ENCODE measurements at places on chromosomes 1 and 21.

GRCh38 chr1:167504467-167504827 lies 13.9 kb downstream of the CD247 start:
- DNase-seq: no peak

GRCh38 chr1:208071435-208072031 lies 160.6 kb upstream of the CD34 start:
- DNase-seq: no peak

DNA sequence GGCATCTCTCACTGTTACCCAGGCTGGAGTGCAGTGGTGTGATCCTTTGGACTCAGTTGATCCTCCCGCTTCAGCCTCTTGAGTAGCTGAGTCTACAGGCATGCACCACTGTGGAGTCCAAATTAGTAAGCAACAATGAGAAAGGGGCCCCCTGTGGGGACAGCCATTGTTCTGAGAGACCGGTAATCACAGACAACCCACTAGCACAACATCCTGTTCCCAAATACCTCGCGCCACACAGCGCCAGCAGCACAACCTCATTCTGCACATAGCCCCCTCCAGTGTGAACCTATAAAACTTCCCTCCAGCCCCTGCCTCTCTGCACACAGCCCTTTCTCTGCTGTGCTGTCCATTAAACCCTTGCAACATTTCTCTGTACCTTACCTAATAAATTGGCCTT lies 226.4 kb downstream of the DYRK1A start:
- no peak for DNase-seq

- DNase-seq: no peak
These were observed 6.3 kb upstream of the IFNGR2 start for GRCh38 chr21:33396951-33397350.

DNA sequence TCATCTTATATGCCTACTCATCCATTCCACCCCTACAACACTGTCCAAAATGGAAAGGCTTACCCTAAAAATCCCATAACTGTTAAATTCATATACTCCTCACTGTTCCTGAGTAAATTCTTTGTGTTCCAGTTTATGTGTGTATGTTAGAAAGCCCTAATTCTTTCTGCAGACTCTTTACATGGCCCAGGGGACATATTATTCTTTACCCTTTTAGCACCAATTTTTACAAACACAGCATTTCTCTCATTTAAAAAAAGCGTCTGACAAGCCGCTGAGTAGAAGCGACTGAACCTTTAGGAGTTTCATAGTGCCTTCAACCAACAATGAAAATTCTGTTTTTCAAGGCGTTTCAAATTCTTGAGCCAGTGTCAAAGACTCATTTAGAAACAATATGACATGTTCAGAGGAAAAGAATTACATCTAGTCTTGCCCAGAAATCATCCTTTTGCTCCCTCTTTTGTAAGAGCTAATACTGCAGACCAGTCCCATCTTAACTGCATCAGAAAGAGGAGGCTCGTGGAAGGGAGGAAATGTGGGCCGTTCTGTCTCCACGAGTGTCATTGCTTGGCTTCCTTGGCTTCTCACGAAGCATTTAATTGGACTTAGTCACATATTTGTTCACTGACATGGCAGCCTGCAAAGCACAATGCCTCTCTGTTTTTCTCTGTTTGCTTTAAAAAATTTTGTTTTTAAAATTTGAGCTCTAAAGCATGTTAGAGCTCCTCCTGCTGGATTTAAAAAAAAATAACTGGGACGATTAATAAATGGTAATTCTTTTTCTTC lies 21.3 kb upstream of the C1orf105 start:
- peak; percentile 58 for DNase-seq

DNA sequence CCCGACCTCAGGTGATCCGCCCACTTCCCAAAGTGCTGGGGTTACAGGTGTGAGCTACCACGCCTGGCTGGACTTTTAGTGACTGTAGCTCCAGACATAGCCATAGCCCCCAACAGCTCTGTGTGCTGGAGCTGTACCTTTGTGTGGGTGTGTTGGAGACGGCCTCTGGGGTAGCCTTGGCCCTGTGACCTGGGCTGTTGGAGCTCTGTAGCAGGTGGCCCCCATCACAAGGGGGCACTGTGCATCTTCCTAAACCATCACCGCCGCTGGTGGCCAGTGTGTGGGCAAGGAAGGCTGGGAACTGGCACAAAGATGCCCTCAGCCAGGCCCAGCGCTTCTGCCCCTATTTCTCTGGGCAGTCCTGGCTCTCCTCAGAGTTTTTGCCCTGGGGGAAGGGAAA lies 38.4 kb upstream of the FOXO6 start:
- peak; percentile 33 for DNase-seq

- DNase-seq: no peak
These were observed 99.1 kb upstream of the RAB3GAP2 start for GRCh38 chr1:220371324-220371723.

DNA sequence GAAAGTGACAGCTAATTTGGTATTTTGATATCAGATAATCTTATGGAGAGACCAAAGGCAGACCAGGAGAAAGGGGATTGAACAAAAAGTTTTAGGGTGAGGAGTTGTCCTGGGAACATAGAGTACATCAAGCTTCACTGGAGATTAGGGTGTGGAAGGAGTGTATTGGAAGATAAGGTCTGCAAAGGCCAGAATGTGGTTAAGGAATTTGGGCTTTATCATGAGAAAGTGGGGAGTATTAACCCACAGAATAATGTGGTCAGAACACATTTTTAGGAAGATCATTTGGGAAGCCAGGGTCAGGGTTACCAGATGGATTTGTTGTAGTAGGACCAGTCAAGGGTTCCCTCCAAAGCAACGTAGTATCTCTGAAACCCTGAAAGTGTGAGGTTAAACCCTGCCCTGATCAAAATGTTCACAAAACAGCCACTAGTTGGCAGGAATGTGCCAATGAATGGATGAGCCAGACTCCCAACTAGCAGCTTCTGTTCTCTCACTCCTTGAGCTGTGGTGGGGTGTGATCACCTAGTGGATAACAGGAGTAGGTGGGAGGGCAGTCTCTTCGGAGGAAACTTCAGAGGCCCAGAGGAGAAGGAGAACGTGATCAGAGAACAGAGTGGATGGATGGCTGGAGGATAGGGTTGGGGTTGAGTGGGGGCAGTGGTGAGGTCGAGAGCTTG lies 35.8 kb downstream of the SLC2A1 start:
- DNase-seq: peak; percentile 69

GRCh38 chr1:25738499-25738898 lies 61.5 kb upstream of the SELENON start:
- DNase-seq: no peak

- DNase-seq: no peak
These were observed 34.8 kb upstream of the ATP6V1G3 start for GRCh38 chr1:198575292-198575691.
